ENCODE measurements at places on chromosomes 16 and 17.

DNA sequence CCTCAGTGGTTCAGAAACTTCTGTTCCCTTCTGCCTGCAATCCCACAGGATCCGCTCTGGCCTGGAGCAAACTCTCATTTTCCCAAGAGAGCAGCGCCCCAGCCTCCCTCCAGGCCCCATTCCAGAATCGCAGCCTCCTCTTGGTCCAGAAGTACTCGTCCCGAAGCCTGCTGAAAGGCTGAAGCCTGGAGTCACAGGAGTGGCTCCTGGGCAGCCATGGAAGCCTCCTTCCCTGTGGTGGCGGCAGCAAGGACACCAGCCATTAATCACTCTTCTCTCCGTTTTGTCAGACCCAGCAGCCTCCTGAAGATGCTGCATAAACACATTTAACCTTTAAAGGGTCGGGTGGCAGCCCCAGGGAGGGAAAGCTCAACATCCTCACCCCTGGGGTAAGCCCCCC, 66.9 kb upstream of the TNRC6C start:
- no peak for DNase-seq

GRCh38 chr16:73060892-73061490, 13.1 kb upstream of the ZFHX3 start:
- DNase-seq, result no peak

GRCh38 chr16:73846007-73846330, 450.6 kb upstream of the PSMD7 start:
- no peak for DNase-seq

DNA sequence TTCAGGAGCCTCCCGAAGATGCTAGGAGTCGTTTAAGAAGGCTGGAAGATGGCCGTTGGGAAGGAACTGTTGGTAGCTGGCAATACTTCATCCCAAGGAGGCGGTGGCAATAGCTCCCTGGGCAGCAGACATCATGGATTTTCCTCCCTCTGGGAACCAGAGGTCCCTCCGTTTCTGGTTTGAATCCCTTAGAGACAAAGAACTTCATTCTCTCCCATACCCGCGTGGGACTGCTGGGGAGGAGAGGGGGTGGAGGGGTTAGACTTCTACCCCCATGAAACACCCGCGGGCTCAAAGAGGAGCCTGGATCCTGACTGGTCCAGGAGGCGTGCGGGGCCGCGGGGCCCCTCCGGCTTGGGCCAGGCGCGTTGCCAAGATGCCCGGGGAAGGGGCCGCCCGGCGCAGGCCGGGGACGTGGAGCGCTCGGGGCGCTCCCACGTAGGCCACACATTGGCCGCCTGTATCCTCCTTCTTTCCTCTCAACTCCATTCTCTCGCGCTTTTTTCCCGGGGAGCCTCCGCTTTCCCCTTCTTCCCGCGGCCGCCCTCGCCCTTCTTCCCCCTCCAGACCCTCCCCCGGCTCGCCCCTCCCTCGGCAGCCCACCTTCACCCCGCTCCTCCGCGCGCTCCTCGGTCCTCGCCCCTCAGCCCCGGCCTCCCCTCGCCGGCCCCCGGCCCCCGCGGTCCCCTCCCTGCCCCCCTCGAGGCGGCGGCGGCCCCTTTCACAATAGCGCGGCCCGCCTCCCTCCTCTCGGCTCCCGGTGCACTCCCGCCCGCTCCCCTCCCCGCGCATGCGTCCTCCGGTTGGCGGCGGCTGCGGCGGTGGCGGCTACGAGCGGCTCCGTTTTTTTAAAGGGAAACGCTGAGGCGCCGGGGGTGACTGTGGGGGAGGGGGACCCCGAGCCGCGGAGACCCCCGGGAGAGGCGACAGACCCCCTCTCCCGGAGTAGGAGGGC, at the start of gene MSL1:
Gene MSL1 (plus strand): TSS at position 791 of the 955 bp plus-strand sequence. CDS start 642 bp downstream, outside the sequence.
- DNase-seq, result peak; percentile 84

DNA sequence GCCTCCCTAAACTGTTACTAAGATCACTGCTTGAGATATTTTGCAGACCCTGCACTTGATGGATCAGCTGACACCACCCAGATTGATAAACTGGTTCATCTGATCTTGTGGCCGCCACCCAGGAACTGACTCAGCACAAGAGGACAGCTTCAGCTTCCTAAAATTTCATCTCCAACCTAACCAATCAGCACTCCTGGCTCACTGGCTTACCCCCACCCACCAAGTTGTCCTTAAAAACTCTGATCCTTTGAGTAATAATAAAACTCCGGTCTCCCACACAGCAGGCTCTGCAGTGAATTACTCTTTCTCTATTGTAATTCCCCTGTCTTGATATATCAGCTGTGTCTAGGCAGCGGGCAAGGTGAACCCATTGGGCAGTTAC, 174.8 kb downstream of the UTP18 start:
- no peak for DNase-seq

DNA sequence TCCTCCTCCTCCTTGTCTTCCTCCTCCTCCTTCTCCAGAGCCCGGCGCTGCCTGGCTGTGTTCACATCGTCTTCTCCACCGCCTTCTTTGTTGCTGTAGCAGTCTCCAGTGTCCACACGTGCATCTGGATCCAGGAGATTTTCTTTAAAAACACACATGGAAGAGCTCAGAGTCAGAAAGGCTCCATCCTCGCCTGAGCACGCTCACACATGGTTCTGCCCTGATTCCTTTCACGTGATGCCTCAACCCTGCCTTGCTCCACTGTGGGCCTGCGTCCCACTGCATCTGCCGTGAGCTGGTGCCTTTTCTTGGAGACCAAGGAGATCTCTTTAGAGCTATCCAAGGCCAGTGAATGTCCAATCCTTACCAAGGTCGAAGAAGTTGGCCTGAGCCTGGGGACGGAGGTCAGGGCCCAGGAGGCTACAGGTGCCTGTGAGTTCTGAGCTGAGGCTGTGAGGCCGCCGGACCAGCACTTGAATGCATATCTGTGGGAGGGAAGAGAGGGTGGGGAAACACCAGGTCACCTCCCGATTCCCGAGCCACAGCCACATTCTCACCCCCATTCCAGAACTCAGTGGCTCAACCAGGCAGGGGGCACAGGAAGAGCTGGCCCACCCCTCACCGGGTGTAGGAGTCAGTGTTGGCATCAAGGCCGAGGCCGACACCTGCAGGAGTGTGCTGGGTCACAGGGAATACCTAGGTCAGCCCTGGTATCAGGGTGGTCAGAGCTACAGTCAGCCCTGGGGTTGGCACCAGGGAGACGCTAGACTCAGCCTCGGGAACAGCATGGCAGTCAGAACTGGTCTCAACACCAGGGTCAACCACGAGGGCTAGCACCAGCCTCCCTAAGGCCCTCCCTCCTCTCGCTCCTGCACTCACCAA, 37.6 kb downstream of the HASPIN start:
- DNase-seq, result no peak

DNA sequence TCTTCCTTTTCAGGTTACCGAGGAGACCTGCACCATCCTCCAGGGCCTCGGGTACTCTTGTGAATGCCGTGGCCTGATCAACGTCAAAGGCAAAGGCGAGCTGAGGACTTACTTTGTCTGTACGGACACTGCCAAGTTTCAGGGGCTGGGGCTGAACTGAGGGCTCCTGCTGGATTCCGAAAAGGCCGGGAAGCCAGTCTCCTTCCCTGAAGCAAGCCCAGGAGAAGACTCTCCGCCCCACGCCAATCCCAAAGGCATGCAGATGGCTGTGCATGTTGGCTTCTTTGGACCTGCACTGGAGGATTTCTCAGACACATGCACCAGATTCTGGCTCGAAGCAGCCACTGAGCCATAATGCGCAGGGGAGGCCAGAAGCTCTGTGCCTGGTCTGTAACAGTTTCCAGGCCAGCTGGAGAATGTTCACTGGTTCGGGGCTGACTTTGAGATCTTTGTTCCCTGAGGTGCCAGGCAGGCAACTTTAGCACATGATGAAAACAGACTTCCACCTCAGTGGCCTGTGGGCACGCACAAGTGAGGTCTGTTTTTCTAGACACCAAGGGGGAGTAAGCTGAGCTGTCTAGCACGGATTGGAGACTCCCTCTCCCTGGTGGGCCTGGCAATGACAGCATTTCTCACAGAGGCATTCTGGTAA, 49.1 kb downstream of the ADCY7 start:
- DNase-seq, result no peak

DNA sequence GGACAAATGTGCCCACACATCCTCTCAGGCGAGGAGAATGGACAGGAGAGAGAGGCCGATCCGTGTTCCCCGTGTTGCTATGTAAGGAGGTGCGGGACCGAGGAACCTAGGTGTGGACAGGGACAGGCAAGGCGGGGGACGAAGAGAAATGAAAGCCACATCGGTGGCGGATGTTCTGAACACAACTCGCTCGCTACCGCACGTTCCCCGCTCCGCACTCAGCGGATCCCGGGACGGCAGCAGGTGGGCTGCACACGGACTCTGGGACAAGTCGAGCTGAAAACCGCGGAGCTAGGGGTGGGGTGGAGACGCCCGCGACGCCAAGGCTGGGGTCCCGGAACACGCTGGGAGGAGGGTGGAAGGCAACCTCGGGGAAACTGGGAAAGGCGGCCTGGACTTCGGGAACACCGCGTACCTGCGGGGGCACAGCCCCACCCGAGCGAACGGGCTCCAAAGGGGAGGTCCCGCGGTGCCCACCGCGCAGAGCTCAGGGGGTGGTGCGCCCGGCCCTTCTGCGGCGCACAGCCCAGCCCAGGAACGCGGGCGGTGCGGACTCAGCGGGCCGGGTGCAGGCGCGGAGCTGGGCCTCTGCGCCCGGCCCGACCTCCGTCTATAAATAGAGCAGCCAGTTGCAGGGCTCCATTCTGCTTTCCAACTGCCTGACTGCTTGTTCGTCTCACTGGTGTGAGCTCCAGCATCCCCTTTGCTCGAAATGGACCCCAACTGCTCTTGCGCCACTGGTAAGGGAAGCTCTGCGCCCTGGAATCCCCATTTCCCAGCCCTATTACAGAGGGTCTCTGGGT, at the start of gene MT1E:
Gene MT1E (plus strand): TSS at position 642 of the 803 bp plus-strand sequence. CDS start 71 bp downstream, at position 713.
- peak; percentile 94 for DNase-seq

DNA sequence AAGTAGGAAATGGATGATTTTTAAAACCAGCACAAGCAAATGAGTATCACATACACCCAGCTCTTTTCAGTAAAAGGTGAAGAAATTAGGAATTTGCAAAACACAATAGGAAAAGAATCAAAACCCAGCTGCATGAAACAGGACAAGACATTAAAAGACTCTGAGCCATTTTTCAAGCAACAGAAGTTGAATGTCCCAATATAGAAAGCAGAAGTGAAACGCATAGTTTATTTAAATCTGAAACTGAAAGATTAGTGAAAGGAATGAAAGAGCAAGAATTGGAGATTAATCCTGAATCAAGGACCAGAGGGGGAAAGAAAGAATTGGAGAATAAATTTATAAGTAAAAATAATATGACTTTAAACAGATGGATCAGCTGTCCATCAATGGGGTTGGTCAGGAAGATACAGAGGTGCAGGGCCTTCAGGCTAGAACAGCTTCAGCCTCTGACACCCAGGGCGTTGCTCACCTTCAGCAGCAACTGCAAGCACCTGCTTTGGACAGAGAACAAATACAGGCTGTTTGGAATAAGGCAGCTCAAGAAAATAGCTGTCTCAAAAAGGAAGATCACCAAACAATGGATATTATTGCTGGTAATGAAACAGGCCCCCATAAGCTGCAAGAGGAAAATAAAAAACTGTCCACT, 3.9 kb upstream of the ARHGAP17 start:
- DNase-seq, result no peak

DNA sequence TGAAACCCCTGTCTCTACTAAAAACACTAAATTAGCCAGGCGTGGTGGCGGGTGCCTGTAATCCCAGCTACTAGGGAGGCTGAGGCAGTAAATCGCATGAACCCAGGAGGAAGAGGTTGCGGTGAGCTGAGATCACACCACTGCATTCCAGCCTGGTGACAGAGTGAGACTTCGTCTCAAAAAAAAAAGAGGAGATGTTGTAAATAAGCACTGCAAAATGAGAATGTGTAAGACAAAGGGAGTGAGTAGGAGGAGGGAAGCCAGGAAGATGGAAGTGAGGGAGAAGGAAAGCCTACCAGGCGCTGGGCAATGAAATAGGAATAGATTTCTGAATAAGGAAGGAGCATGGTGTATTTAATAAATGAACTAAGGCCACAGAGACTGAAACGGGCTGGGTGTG, 8.7 kb upstream of the PRPF8 start:
- no peak for DNase-seq

- no peak for DNase-seq
These were observed 74.5 kb upstream of the PMFBP1 start for GRCh38 chr16:72246423-72246822.

DNA sequence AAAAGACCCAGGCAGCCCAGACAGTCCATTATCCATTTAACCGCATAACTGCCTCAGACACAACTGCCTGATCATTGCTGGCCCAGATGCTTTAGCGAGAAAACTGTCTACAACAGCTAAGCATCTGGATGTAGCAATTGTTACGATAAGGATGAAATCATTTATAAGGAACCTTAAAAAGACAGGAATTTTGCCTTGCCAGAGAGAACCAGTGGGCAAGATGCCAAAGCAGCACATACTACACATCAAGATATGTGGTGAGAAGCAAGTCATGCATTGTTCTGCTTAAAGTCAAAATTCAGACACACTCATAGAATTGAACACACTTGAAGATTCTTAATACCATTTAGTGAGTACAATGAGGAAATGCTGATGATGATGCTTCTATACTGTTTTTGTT, 1525.3 kb downstream of the CDH8 start:
- DNase-seq, result no peak

GRCh38 chr16:75503801-75504200, 8.6 kb upstream of the CHST6 start:
- no peak for DNase-seq

GRCh38 chr17:47621293-47622179, 28.2 kb upstream of the KPNB1 start:
- peak; percentile 98 for DNase-seq

GRCh38 chr16:777826-778225, 10.4 kb downstream of the RPUSD1 start:
- DNase-seq, result peak; percentile 23

DNA sequence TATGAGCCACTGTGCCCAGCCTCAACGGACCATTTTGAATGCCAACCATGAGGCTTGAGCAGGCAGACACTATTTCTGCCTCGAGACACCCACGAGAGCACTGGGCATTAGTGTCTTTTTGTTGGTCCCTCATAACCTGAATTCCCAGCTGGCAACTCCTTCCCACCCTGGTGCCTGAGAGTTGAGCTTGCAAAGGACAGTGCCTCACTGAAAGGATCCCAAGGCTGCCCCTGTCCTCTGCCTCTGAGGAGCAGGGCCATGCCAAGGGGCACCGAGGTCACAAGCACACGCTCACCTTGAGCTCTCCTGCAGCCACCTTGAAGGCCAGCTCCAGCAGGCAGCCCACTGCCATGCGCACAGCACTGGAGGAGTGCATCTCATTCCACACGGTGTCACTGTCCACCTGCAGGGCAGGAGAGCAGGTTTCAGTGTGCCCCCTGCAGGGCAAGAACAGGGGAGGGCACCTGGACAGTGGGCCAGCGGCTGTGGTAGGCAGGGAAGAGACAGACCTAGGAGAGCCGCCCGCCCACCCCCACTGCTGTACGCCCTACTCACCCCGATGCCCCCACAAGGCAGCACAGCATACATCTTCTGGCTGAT, 12.8 kb downstream of the G6PC3 start:
- DNase-seq, result peak; percentile 73

DNA sequence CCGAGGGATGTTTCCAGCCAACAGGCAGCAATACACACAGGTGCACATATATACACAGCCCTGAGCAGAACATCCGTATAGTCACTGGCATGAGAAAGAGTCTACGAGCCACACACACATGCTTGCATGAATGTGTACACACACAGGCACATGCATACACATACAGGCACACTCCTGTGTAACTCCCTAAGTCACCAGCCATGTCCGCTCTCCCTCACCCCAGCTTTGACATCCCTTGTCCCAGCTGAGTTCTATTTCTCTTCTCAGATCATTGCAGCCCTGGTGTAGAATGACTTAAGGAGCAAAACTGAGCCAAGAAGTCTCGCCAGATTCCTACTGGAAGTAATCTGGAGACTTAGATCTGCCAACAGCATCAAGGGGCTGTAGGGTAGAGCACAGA, 13.1 kb downstream of the CDRT4 start:
- DNase-seq, result no peak
